GOT3 (cell line): ENCODE measurements at places on chromosomes 1 and 21.

- DNase-seq = no peak
These were observed 31.2 kb upstream of the DIP2A start for GRCh38 chr21:46427516-46427915.

DNA sequence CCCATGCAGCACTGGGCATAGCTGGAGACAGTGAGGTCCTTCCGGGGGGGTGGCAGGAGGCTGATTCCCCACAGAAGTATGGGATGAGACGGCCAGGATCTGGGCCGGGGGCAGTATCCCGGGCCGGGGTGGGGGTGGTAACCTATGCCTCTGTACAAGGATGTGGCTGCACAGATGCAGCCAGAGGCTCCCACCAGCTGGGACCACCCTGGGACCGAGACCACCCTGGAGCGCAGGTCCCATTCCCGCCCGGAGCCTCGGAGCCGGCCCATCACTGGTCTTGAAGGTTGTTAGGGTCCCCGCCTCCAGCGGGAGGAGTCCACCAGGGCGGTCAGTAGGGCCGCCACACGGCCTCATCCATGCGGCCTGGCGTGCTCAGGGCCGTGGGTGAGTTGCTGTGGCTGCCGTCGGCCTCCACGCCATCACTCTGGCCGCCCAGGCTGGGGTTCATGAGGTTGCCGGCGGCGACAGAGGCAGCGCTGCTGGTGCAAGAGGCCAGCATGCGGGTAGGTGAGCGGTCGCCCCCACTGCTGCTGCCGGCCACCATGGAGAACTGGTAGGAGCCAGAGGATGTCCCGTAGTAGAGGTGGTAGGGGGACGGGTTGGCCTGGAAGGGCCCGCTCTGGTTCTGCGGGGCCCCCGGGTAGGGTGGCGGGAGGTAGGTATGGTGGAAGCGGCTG is 28.1 kb downstream of the RUNX3 start:
- no peak for DNase-seq

DNA sequence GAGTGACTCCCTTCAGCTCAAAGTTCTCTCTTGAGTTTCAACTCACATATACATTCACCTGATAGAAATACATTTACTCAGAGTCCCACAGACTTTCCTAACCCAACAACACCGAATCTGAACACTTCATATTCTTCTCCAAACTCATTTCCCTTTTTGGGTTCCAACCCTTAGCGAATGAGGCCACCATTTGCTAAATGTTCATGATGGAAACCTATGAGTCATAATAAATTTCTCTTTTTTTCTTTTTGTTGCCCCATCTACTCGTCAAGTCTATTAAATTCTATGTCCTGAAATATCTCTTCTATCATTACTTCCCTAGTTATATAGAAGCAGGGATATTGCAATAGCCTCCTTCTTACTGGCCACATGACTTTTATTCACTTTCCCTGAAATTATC is 100.1 kb downstream of the HLX start:
- no peak for DNase-seq

DNA sequence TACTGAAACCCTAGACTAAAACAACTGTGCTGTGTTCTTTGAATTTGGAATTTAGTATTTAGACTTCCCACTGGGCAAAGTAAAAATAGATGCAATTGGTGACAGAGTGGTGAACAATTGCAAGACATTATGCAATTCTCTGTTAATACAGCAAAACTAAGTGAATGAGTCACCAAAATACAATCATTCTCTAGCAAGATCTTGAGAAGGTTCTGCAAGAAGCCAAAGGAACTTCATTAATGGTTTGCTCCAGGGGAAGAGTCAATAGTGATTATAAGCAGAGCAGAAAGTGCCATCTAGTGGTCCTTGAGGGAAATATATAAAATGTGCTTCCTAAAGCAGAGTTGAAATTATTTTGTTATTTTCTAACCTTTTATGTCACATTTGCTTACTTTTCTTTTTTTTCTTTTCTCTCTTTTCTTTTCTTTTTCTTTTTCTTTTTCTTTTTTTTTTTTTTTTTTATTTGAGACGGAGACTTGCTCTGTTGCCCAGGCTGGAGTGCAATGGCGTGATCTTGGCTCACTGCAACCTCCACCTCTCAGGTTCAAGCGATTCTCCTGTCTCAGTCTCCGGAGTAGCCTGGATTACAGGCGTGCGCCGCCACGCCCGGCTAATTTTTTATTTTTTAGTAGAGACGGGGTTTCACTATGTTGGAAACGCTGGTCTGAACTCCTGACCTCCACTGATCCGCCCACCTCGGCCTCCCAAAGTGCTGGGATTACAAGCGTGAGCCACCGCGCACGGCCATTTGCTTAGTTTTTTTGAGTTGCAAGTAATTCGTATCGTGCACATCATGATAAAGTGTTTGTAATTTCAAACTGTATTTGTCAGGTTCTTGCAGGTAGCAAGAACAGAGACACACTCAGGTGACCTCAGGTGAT is 99.2 kb downstream of the CTH start:
- DNase-seq = no peak

GRCh38 chr1:61087571-61087970 is 5.2 kb downstream of the NFIA start:
- DNase-seq = no peak

DNA sequence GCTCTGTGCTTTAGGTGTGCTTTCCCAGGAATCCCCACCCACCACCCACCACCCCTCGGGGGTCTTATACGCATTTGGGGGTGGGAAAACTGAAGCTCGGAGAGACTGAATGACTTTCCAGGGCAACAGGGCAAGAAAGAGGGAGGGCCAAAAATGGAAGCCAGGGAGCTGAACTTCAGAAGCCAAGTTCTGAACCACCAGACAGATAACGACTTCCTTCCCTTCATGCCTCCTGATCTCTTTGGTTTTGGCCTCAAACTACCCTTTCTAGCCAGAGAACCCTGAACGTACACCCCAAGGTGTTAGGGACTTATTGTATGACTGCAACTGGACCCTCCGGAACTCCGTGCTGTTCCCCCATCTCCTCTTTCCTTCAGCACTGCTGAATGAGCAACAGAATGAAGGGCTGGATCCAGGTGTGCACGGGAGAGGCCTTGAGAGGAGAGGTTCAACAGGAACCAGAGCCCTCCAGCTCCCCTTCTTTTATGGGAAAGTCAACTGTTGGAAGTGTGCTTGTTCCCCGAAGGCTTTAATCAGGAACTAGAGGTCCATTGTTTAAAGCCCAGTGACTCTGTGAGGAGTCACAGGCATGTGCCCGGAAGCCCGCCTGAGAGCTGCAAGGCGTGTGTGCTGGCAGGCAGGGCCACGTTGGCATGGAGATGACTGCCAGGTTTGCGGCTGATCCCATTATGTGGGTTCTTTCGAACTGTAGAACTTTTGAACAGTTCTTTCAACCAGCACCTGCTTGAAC is 3.1 kb downstream of the BACE2 start:
- no peak for DNase-seq

- DNase-seq = no peak
These were observed 89.8 kb downstream of the ADSS2 start for GRCh38 chr1:244361764-244362473.

GRCh38 chr1:94899756-94900155 is 27.2 kb downstream of the CNN3 start:
- no peak for DNase-seq

DNA sequence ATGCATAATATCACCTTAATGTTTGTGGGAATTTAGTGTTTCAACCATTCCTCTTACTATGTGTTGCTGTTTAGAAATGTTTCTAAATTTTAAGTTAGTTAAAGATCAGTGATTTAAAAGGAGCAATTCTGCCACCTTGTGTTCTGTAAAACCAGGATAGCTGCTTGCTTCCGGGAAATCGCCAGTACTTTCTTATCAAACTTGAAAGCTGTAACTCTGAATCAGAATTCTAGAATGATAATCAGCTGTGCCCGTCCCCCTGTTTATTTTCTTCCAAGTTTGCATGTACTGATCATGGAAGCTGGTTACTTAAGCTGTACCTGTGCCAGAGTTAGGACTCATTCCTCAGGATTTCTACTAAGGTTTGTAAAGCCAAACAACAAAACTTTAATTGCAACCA is 656.4 kb downstream of the LTN1 start:
- no peak for DNase-seq

DNA sequence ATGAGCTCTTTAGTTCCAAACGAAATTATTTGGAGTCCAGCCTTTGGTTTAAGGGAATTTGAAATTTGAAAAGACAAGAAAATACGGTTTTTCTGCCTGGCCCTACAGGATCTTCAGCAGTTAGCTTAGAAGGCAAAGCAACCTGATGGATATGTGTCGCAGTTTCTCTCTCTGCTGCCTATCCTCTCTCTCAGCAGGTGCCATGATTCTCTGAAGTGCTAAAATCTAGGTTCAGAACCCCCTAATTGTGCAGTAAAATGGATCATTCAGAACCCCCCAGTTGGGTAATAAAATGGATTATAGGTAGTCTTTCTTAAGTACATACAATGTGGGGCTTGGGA is 446 bp upstream of the DEPDC1 start:
- DNase-seq = no peak

DNA sequence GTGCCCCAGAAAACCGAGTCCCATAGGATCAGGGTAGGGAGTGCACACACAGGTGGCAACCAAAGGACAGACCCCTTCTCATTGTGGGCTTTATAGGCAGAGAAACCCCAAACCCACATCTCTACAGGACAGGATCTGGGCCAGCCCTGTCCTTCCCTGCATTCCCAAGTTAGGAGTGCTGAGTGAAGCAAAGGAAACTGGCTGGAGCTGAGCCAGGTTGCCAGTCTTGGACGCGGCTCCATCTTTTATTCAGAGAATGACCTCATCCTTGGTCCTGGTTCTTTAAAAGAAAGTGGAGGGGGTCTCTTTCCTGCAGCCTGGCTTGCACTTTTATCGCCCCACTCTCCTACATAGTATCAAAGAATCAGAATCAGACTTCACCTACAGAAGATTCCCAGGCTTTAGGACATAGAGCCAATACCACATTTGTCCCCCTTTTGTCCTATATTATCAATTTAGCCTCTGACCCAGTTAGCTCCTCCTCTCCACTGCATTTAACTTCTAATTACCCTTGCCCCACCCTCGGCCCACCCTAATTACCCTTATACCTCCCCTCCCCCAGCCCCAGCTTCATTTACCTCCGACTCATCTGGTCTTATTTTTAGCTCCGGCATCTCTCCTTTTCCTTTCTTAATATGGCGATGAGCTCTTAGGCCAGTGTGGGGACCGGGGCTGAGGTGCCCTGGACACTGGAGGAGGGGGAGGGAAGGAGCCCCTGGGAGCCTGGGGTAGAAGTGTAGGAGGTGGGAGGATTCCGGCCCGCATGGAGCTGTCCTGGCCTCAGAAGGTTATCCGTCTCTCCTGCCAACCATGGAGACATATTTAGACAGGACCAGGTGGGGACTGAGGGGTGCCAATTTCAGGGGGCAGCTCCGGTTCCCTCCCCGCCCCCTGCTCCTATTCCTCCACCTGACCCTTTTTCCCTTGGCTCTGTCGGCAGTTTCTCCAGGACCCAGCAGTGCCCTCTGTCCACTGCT is at the start of gene CASQ1:
Gene CASQ1 (plus strand): TSS at position 927 of the 977 bp plus-strand sequence. CDS start 177 bp downstream, outside the sequence.
- DNase-seq = no peak

- no peak for DNase-seq
These were observed 8.0 kb downstream of the ADGRL2 start for GRCh38 chr1:81808760-81809159.

DNA sequence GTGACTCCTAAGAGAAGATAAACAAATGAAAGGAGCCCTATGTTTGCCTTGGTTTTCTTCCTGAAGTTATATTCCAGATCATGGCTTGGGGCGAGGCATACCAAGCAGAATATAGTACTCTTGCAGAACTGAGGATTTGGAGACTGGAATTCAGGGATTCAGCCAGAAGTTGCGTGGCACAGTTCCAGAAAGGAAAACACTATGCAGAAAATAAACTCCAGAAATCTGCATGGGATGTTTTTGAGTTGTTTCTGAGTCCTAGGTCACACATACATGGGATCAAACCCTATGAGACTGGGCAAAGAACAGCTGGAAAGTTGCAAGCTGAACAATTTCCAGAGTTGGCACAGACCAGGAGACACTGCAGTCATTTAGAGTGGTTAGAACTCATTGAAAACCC is 42.9 kb upstream of the IFFO2 start:
- no peak for DNase-seq

DNA sequence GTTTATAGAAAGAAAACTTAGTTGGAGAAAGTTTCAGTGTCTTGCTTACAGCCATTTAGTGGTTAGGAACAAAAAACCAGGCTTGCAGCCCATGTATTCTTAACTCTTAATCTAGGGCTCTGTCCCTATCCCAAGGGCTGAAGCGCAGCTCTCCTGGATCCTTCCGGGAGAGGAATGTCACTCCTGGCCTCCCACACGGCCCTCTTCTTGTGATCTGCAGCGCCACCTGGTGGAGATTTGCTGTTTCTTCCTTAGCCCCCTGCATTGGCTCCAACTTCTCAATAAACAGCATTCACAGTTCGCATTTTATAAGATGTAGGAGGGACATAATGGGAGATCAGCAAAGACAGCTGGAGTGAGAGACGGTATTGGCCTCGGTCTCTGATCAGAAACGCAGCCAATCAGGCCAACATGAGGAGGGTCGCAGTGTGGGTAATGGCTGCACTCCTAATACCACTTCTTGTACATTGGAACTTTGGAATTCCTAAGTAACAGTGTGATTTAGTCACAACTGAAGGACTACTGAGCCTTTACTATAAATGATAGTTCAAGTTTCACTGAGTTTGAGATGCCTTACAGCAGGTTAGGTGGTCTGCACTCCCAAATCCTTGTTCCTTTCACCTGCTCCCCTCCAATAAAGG is 283.4 kb downstream of the ASTN1 start:
- DNase-seq = no peak

DNA sequence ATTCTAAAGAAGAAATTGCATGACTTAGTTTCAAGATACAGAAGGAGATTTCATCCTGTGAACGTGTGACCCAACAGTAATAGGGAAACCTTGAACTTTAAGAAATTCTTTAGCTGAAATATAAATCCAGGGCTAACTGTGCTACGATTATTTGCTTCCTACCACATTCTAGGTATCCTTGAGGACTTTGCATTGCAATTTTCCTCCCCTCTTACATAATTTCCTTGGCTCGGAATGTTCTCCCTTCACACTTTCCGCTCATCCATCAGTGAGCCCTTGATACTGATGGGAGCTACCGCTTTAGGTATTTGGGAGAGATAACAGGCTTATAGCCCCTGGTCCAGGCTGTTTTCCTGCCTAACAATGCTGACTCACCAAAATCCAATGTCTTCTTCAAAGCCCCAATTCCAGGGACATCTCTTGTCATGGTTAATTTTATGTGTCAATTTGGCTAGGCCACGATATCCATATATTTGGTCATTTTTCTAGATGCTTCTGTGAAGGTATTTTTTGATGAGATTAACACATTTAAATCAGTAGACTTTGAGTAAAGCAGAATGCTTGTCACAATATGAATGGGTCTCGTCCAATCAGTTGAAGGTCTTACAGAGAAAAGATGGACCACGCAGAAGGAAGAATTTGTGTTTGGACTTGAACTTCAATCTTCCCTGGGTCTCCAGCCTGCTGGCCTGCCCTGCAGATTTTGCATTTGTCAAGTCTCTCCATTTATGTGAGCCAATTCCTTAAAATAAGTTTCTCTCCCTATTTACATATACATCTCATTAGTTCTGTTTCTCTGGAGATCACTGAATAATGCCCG is 121.2 kb downstream of the PTPN14 start:
- no peak for DNase-seq

GRCh38 chr21:42690586-42690985 is 37.2 kb downstream of the PDE9A start:
- no peak for DNase-seq
